NCI-H187 (cell line): ENCODE measurements at places on chromosomes 3 and 15.

DNA sequence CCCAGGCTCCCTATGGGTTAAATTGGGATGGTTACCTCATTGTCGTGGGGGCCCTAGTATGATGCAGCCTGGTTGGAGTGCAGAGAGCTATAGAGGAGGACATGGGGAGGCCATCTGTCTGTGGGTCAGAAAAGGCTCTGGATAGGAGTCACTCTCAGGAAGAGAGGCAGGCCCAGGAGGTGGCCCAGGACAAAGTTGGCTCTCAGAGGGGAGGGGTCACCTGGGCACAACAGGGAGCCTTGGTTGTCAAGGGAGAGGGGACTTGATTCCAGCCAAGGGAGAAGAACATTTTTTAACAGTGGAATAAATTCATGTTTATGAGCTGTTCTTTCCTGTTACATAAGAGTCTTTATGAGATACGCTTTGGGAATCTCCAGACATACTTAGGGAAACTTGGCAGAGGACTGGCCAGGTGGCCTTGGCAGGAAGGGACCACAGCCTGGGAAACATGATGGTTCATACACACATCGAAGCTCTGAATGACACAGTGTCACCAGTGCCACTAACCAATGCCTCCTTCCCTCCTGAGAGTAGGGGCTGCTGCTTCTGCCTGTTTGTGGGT lies 27.5 kb upstream of the LCTL start:
- DNase-seq: no peak

- DNase-seq: no peak
Observed at GRCh38 chr15:75673426-75674235, 25.9 kb downstream of the SNX33 start.

- DNase-seq: no peak
Observed at GRCh38 chr3:168622795-168623194, 527.1 kb upstream of the GOLIM4 start.

GRCh38 chr3:124985349-124985748 lies 50.8 kb upstream of the MUC13 start:
- DNase-seq: no peak

DNA sequence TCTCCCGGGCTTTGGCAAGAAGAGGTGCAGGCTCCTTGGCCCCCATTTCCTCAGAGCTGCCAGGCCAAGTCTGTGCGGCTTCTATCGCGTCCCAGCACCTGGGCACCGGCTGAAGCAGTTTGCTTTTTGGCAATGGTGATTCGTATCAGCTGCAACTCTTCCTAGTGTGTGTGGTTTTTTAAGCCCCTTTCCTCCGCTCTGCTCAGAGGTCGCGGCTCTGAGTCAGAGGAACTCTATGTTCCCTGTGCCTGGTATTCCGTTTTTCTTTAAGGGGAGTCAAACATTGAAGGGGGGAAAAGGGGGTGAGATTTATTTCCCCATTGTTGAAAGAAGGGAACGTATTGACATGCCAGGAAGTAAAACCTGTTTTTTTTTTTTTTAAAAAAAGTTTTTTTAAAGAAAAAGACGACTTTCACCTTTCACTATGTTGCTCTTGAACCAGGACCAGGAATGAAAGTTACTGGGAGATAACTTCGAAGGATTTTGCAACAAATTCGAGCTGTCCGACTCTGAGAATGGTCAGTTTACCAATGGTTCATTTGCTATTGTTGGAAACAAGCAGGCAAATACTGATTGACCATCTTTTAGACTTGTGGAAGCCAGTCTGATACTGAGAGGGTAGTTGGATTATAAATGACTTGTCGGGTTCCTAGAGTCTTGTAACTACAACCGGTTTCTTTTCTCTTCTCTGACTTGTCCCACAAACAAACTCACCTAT lies 1.1 kb downstream of the ARMC8 start:
- no peak for DNase-seq

DNA sequence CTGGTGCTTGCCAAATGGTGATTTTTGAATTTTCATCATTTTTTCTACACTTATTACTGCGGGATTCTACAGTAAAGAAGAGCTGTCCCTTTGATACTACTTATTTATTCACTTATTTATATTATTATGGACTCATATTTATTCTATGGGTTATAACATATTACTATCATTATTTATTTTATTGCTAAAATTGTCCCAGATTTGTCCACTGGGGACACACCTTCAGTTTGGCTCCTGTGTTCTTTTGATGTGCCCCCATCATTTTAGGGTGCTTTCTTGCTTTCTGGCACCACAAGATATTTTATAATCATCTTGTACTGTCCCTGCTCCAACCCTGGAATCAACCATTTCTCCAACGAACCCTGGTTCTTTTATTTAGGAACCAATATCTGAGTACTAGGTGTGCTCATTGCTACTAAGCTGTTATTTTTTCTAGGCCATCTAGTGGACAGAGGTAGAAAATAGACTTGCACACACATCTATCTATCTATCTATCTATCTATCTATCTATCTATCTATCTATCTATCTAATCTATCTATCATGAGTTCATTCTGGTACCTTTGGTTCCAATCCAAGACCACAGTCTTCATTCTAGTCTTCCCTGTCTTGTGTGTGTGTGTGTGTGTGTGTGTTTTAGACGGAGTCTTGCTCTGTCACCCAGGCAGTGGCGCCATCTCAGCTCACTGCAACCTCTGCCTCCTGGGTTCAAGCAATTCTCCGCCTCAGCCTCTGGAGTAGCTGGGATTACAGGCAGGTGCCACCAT lies 16.0 kb downstream of the SLC22A14 start:
- DNase-seq: no peak

DNA sequence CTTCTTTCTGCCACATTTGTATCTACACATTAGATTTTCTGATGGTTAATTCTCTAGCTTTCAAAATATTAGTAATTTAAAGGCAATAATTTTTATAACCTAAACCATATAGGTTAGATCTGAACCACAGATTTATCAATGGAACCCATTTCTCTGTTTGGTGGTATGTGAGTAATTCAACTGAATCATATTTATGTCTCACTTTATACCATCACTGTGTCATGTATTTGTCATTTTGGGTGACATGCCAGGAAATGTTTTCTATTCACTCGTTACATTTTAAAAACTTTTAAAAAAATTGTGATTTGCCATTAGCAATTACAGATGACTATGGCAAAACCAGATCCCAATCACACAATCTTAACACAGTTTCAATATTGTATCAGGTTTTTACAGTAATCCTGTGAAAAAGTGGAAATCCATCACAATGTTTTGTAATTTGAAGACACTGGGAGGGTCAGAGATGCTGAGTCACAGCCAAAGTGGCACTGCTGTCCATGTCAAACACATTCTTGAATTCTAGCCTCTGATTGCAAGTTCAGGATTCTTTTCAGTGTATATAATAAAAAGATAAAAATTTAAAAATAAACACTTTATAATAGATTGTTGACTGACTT lies 356.0 kb upstream of the RBMS3 start:
- no peak for DNase-seq

DNA sequence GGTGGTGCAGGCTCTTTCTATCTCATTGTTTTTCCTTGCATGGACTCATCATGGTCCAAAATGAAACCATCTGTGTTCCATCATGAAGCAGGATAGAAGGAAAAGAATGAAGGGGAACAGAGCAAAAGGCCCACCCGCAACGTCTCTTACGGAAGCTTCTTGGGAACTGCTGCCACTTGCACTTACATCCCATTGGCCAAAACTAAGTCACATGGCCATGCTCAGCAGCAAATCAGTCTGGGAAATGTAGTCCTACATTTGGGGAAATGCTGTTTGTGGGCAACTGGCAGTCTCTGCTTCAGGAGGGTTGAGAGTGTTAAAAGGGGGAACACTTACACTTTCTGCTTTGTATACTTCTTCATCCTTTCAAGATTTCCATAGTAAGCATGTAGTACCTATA lies 191.6 kb downstream of the SV2B start:
- DNase-seq: no peak
